Activated CD4-positive, CD25-positive, alpha-beta regulatory T cell (primary cell): ENCODE measurements at places on chromosomes 5 and 9.

GRCh38 chr5:44225231-44226160 is 163.7 kb downstream of the FGF10 start:
- no peak for DNase-seq

DNA sequence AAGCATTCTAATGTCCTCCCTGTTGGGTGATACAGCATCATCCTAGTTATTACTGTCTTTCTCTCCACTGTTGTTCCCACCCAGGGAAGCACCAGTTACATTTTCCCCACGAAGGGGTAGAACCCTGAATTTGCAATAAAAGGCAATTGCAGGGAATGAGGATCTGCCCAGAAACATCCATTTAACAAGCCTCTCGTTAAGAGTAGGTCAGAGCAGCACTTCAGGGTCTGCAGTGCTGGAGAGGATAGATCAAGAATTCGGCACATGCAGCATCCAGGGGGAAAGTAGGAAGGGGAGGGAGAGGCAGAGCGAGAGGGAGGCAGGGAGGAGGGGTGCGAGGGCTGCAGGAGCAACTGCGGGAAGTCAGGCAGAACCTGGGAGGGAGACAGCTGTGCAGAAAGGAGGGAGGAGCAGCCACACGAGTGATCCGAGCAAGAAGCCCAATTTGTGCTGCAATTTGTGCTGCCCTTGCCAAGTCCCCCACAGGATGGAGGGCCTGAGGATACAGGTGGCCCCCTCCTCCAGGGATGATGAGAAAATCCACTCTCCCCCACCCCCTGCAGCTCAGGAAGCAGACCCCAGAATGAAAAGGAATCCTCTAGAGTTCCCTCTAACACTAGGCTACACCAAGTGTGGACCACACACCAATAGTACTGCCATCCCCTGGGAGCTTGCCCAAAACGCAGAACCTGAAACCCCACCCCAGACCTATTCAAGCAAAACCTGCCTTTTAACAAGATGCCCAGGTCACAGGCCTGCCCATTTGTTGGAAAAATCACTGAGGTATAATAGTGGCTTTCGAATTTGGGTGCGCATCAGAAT is 62.2 kb downstream of the EPB41L4B start:
- DNase-seq = no peak

DNA sequence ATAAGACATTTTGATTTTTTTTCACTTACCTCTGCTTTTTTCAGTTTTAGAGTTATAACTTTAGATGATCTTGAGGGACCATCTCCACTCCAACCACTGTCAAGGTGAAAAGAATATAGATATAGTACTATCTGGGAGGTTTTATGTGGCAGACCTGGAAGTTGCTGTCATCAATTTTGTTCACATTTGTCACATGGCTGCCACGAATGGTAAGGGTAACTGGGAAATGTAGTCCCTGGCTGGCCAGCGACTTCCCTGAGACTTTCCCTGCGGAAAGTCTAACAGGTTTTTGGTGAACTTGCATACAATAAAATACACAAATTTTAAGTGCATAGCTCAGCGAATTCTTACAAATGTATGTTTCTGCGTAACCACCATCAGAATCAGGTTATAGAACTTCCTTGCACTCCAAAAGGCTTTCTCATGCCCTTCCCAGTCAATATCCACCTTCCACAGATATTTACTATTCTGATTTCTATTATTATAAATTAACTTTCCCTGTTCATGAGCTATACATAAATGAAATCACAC is 121.5 kb downstream of the MAT2B start:
- no peak for DNase-seq

- DNase-seq = no peak
These were observed 33.4 kb downstream of the SEMA5A start for GRCh38 chr5:9512457-9512856.

GRCh38 chr5:150587856-150588595 is 52.4 kb upstream of the SYNPO start:
- no peak for DNase-seq
